ENCODE measurements at places on chromosomes 12 and 14. TPM values are rescaled to one million over a fixed set of nuclear protein-coding genes. Genes with fewer than 3 reads are reported as not detected.

The LTBP2 gene
- polyA plus RNA-seq, result 4.2 TPM

The RPL36AL gene
- polyA plus RNA-seq, result 210 TPM

The UNG gene
- polyA plus RNA-seq, result 67.3 TPM

The SLC2A14 gene
- 0.32 TPM for polyA plus RNA-seq
